ENCODE measurements at places on chromosomes 2 and 18.
A peak's percentile ranks its signal among the peaks of the same experiment; 100 is the strongest.

DNA sequence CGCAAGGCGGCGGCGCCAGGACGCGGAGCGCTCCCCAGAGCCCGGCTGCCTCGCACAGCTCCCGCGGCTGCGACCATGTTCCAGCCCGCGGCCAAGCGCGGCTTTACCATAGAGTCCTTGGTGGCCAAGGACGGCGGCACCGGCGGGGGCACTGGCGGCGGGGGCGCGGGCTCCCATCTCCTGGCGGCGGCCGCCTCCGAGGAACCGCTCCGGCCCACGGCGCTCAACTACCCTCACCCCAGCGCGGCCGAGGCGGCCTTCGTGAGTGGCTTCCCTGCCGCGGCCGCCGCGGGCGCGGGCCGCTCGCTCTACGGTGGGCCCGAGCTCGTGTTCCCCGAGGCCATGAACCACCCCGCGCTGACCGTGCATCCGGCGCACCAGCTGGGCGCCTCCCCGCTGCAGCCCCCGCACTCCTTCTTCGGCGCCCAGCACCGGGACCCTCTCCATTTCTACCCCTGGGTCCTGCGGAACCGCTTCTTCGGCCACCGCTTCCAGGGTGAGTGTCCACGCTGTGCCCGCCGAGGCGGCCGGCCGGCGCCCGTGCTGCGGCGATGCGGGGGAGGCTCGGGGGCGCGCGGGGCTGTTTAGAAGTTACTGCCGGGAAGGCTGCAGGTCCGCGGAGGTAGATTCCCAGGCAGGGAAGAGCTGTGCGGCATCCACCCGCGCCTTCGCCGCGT, 696 bp downstream of the EMX1 start:
- DNase-seq: no peak

DNA sequence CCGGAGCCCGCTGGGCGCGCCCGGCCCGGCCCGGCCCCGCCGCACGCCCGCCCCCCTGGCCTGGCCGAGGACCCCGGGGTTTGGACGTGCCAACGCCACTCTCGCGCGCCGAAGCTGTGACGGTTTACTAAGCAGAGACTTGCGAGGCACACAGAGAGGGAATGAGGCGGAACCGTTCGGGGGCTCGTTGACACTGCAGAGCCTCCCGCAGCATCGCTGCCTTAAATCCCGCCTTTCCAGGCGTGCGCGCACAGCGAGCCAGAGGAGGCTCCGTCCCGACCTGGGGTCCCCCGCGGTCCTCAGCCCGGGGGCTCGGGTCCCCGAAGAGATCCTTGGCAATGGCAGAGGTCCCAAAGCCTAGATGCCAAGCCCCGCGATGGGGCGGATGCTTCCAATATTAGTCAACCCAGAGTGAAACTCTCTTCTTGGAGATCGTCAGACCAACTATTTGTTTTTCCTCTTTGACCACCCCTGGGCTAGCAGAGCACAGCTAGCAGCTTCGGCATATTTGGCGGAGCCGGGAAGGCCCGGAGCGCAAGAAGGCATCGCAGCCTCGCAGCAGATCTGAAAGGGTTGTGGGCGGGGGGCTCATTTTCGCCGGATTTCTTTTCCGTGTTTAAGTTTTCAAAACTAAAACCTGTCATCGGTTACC, at the start of gene ZNF385B:
ZNF385B (minus strand) TSS at position 197 of the 652 bp plus-strand sequence.
- no peak for DNase-seq

DNA sequence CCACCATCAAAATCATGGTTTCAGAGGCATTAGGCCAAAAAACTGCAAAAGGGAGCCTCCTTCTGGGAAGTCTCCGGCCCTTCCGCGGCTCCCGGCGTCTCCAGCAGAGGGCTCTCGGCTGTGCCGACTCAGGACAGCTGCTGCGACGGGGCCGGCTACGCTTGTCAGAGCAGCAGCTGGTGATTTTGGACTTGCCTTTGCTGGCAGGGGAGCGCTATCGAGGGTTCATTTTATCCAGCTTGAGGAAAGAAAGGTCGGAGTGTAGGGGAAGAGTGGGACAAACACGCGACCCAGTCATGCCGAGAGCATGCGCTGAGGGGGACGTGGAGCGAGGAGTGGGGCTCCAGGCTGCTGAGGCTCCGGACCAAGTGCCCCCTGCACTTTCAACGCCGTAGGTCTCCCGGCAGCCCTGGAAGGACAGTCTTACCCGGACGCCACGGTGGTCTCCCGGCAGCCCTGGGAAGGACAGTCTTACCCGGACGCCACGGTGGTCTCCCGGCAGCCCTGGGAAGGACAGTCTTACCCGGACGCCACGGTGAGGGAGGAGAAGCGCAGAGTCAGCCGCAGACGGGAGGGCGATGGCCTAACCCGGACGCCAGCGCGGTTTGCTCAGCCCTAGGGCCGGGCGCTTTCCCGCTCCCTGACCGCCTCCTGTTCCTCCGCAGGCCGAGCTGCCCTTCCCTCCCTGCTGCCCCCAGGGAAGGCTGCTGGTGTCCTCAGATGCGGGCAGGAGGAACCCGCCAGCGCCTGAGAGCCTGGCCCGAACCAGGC, 21.7 kb downstream of the DDX18 start:
- DNase-seq: peak; percentile 8

DNA sequence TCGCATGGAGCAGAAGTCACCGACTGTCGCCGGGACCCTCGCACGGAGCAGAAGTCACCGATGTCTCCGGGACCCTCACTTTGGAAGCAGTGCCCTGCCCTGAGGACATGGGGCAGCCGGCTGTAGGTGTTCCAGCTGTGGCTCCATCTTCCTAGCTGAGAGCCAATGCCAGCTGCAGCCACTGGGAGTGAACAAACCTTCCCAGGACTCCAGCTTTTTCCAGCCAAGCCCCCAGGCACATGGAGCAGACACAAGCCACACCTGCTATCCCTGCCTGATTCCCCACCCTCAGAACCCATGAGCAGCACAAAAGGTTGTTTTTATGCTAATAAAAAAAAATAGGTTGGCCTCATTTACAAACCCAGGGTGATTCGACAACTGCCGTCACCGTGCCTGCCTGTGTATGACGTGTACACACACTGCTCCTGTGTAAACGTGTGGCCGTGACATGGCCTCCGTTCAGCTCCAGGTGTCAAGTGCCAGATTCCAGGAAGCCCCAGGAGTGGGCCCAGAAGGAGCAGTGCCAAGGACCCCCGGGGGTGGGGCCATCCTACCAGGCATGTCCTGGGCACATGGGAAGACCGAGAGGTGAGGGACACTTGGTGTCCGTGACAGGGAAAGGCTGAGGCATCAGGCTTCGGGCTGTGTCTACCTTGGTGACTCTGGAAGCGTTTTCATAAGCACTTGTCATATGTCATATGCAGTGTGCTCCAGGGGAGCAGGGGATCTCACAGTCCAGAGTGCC, 91.5 kb downstream of the EIPR1 start:
- DNase-seq: no peak

DNA sequence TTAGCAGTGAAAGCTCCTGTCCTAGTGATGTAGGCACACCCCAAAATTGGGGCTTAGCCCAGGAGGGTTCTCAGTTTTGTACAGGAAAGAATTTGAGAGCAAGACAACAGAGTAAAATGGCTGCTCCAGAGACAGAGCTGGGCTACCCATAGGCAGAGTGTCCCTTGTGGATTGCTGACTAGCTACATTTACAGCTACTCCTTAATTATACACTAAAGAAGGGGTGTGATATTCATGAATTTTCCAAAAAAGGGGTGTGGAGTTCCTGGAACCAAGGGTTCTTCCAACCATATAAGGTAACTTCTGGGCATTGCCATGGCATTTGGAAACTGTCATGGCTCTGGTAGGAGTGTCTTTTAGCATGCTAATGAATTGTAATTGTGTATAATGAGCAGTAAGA, 52.8 kb downstream of the MOGAT1 start:
- no peak for DNase-seq

GRCh38 chr2:72236445-72237067, 88.9 kb upstream of the CYP26B1 start:
- DNase-seq: no peak

DNA sequence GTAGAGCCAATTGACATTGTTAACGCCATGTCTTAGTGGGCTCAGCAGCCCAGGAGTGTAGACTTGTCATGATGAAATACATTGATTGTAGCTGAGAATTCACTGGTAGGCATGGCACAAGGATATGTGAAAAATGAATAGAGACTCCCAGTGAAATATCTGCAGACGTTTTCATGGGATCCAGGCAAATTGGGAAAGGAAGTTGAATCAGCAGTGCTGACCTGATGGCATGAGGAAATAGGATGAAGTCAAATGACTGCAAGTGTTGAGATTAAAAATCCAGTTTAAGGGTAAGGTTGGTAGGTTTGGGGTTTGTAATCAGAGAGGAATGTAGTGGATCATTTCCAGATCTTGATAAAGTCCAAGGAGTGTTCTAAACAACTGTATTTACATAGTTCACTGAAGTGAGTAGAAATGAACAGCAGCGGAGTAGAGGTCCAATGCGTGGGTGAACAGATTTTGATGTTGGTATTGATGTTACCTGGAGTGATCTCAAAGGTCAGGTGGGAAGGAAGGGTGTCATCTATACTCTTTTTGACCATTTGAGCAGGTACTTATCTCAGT, 24.6 kb downstream of the INSIG2 start:
- no peak for DNase-seq

GRCh38 chr18:59549503-59550173, 147.6 kb downstream of the CCBE1 start:
- no peak for DNase-seq

- DNase-seq: no peak
Observed at GRCh38 chr2:75003276-75003675, 44.8 kb downstream of the POLE4 start.

DNA sequence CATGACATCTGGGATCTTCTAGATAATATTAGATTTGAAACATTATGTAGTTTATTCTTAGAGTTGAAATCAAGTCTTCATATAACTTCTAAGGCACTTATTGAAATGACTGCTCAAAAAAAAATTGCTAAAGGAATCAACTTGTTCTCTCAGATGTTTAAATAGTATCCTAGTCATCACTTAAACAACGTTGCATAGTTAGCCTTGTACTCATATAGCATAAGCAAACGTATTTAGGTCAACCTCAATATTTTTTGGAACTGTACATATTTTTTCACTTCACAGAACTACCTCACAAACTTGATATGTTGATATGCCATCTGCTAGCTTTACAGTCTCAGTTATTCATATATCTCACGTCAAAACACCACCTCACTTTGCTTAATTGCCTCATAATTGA, 47.1 kb upstream of the CREB1 start:
- DNase-seq: no peak

- no peak for DNase-seq
Observed at GRCh38 chr2:29463181-29463900, 348.1 kb downstream of the CLIP4 start.

- DNase-seq: no peak
Observed at GRCh38 chr2:144480285-144480684, 39.6 kb downstream of the ZEB2 start.

DNA sequence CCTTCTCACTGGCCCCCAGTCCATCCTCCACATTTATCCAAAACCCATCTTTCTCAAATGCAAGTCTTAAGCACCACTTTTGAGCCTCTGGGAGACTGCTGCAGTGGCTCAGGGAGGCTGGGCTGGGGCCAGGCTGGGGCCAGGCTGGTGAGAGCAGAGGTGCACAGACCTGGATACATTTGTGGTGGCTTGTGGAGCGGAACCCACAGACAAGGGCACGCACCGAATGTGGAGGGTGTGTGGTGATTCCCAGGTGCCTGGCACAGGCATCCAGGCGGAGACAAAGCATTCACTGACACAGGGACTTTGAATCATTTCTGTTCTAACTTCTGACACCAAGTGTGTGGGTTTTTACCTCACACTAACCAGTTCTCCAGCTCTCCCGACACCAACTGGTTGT, 42.2 kb upstream of the MGAT4A start:
- no peak for DNase-seq

DNA sequence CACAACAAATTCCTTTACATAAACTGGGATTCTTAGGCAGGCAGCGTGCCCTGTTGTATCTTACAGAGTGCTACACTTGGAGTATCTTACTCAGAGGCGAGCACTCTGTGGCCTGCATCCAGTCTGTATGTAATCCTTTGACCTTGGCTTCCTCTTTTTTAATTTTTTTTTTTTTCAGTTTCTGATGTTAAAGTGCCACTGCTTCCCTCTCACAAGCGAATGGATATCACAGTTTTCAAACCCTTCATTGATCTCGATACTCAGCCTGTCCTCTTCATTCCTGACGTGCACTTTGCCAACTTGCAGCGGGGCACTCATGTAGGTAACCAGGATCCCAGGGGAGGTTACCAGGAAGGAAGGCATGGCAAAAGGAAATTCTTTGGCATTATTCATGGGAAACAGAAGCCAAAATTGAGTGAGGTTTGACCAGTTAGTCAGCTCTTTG, 40.4 kb downstream of the GRHL1 start:
- no peak for DNase-seq

GRCh38 chr18:59141294-59142068, 1.8 kb downstream of the SEC11C start:
- DNase-seq: no peak

Measured in cortex of kidney (tissue), 1 donor.